ENCODE measurements at places on chromosomes 1 and 21. TPM values are rescaled to one million over a fixed set of nuclear protein-coding genes. Genes with fewer than 3 reads are reported as not detected.

APOBEC4 gene
- total RNA-seq, result not detected

SPRR1B gene
- total RNA-seq, result not detected

GRCh38 chr1:220012259-220012658 lies 34.0 kb downstream of the EPRS1 start:
- no peak for DNase-seq

DNA sequence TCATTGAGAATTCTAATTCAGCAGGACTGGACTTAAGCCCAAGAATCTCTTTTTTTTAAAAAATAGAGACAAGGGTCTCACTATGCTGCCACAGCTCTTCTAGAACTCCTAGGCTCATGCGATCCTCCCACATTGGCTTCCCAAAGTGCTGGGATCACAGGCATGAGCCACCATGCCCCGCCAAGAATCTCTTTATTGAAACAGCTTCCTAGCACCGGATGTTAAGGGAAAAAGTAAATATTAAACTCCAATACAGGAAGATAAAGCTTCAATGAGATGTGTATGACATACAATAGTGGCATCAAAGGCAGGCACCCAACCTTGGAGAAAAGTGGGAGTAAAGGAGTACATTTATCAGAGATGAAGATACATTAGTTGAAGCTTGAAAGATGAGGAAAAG lies 25.5 kb downstream of the PUM1 start:
- DNase-seq, result no peak

DNA sequence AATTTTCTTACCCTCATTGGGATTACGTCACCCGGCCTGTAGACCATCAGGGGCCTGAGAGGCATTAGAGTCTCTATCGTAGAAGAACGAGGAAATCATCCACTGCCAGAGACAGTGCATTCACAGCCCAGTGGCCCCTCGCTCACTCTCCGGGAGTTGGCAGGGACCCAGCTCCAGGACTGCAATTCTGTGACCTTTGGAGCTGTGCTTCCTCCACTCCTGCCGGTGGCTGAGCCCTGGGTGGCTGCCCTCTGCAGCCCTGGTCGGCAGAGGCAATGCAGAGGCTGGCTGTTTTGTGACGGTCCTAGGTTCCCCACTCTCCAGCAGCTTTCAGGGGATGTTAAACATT lies 12.7 kb downstream of the SLC37A1 start:
- peak; percentile 90 for DNase-seq

TNNI3K gene
- not detected for total RNA-seq

DNA sequence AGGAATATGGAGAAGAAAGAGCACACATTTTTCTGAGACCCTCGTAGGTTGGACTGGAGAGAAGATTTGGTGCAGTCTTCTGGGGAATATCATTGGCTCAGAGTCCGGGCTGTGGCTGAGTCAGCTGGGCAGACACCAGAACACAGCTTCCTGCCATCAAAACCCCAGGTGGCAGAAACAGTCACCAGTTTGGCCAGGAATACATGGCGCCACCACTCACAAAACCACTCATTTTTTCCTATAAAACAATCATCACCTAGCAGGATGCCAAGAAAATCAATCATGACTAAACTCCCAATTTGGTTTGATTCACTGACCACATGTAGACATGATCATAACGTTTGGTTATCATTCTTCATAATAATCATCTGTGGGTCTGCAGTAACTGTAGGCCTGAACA lies 178.1 kb upstream of the PBX1 start:
- no peak for DNase-seq

MPL gene
- total RNA-seq, result not detected

- DNase-seq, result no peak
Measured at GRCh38 chr1:167718914-167719691, 2.7 kb upstream of the MPZL1 start.

DNA sequence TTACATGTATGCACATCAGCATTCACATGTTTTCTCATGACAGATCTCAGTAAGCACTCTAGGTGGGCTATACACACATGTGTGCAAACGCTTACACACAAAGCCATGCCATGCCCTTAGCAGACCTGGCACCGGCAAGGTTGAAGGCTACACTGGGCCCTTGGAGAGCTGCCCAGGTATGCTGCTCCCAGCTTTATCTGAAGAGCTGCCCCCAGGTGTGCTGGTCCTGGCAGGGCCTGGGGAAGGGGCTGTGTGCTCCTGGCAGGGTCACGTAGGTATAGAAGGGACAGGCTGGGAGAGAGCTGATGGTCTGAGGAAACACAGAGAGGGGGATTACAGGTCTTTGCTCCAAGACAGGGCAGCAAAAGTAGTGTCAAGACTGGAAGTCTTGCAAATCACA lies 146.7 kb upstream of the VANGL1 start:
- DNase-seq, result no peak

- no peak for DNase-seq
Measured at GRCh38 chr1:51303751-51304251, 26.6 kb downstream of the TTC39A start.

RGS8 gene
- total RNA-seq, result not detected

DNA sequence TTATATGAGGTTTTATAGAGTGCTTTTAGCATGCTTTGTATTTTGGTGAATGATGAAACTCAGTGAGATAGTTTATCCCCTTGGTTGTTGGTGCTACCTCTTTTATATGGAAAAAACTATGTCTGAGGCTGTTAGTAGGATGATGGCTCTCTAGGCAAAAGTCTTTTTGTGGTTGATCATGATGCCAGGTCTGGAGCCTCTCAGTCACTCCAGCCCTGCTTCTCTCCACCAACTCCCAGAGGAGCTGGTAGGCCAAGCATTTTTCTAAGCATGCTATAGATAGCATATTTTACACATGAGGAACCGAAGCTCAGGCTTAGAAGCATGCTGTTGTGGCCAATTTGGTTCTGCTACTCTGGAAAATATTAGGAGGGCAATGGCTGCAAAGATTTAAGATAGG lies 82.2 kb downstream of the FMN2 start:
- no peak for DNase-seq

TNFRSF4 gene
- total RNA-seq, result not detected

GRCh38 chr1:85240643-85241042 lies 18.8 kb downstream of the C1orf52 start:
- no peak for DNase-seq

HCRTR1 gene
- not detected for total RNA-seq

- no peak for DNase-seq
Measured at GRCh38 chr1:215018555-215018954, 64.0 kb upstream of the KCNK2 start.

- DNase-seq, result no peak
Measured at GRCh38 chr1:175757381-175758015, 14.1 kb upstream of the TNR start.

DNA sequence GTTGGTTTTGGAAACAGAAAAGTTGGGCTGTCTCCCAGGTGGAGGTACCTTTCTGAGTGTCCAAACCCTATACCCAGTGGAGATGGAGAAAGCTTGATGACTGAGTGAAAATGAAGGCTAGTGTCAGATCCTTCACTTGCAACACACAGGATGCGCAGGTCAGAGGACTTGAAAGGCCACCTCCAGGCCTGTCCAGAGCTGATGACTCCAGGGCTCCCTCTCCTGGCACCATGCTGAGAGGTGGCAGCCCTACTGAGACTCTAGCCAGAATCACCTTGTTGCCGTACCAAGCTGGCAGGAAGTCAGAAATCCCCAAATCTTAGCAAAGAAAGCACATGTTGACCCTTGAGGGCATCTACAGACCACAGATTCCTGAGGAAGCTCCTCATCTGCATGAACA lies 16.4 kb downstream of the KNCN start:
- peak; percentile 69 for DNase-seq

DNA sequence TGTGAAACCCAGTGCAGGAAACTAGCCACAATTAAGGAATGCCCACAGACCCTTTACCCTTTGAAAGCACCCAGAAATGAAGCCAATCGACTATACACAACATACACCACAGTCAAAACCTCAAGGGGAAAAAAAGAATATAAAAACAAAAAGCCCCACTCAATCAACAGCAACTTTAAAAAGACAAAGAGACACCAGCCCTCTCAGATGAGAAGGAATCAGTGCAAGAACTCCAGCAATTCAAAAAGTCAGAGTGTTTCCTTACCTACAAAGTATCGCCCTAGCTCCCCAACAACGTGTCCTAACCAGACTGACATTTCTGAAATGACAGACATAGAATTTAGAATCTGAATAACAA lies 147.7 kb downstream of the CHD1L start:
- no peak for DNase-seq

SPRR1A gene
- not detected for total RNA-seq

DNA sequence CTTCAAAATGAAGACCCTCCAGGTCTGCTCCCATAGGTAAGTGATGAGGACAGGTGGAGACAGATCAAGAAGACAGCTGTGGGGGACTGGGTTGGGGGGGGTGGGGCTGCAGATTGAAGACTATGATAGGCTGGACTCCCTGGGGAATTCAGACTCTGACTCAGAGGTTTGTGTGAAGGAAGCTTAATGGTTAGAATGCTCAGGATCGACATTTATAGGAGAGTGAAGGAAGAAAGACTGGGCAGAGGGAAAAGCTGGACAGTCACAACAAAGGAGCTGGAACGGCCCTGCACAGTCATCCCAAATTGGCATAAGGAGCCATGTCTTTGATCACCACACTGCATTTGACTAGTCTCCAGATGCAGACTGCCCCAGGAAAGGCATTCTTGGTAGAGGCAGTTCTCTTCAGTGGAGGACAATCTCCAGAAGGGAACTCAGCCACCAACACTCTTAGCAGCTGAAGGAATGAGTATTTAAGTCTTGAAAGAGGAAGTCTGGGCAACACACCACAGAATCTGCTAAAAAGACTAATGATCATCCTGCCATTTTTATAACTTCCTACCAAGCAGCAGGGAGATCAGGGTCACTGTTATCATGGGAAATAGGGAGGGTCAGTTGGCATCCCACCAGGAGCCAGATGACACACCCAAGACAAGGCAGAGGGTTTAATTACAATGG lies 120.0 kb upstream of the ZC3H11B start:
- DNase-seq, result no peak

DNA sequence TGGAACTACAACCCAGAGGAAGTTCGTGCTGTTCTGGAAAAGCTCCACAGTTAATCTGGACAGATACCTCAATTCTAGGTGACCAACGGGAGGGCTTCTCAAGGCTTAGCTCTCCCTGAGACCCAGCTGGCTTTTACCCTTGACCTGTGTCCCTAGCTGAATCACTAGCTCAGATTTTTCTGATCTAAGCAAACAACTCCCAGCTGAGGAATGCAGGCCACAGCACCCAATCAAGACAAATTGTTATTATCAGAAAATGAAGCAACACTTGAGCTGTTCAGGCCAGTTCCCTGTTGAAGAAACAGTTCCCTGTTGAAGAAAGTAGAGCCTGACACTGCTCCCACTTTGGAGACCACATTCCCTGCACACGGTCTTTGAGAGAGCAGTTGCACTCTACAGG lies 16.0 kb downstream of the DIO1 start:
- no peak for DNase-seq

DNA sequence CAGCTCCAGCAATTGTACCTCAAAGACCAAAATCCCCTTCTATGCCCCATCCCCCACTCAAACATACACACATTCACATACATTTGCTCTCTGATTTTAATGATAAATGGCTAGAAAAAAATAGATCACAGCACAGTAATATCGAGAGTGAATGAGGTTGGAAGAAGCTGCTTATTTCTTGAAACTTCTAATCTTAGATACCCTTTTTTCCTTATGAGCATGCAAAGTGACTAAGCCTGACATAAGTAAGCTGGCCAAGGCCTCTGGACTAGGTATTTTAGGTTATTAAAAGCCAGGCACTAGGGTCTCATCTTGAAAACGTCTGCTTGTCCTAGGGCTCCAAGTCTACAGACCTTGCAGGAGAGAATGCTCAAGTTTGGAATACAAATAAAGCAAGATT lies 133.6 kb downstream of the TGFBR3 start:
- DNase-seq, result no peak

DNA sequence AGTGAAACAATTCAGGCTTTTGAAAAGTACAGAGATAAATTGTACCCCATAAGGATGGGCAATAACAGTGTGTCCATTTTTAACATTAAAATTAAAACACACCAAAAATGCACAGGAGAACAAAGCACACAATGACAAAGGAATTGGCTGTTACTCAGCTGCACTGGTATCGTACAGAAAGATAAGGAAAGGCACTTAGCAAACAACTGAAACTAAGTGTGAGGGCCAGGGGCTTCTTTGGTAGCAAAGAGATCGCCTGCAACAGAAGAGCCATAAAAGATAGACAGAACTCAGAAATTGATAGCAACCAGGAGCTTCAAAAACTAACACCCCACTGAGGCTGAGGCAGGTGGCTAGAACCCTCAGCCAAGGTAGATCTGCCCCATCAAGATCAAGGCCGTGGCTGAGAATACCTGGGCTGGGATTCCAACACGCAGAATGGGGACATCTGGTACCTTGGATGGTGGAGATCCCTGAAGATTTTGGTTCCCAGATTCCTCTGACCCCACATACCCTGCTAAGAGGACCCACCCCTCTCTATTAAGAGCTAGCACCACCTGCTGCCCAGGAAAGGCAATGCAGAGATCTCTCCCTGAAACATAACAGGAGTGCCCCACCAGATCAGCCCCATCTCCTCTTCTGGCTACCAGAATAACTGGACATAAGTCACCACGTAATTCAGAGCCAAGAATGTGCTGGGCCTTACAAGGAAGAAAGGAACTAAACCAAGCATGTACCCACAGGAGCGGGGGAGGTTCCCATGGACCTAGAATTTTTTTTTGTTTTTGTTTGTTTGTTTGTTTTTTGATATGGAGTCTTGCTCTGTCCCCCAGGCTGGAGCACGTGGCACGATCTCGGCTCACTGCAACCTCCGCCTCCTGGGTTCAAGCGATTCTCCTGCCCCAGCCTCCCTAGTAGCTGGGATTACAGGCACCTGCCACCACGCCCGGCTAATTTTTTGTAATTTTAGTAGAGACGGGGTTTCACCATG lies 16.2 kb downstream of the PLEKHO1 start:
- no peak for DNase-seq

AMY1C gene
- total RNA-seq, result not detected

- no peak for DNase-seq
Measured at GRCh38 chr1:8525216-8525557, 207.3 kb downstream of the SLC45A1 start.

- no peak for DNase-seq
Measured at GRCh38 chr1:94120570-94120901, 412 bp downstream of the ABCA4 start.

- no peak for DNase-seq
Measured at GRCh38 chr1:87795615-87796337, 467.1 kb downstream of the LMO4 start.

DNA sequence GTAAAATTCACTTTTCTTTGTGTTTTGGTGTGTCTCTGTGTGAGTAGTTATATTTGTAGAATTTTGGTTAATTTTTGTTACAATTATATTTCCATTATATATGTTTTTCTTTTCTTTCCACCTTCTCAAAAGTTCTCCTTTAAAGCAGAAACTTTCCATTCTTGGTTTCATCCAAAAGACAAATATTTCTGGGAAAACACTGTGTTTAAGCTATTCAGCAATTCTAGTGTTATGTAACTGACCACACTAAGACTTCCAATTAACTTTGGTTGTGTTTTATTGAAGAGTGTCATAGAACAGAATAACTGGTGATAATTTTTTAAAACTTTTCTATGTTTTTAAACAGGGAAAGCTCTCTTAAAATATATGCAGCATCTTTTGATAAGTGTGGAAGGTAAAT lies 13.6 kb upstream of the RGL1 start:
- no peak for DNase-seq

All from Peyer's patch (tissue), 4 donors.